Stimulated activated CD8-positive, alpha-beta memory T cell treated with anti-CD3 and anti-CD28 coated beads, Interleukin-4, amount 100 ng/mL, for 24 hours (primary cell): ENCODE measurements at places on chromosomes 12 and 14.

- no peak for DNase-seq
Observed at GRCh38 chr14:28661171-28661772, 105.3 kb upstream of the FOXG1 start.

DNA sequence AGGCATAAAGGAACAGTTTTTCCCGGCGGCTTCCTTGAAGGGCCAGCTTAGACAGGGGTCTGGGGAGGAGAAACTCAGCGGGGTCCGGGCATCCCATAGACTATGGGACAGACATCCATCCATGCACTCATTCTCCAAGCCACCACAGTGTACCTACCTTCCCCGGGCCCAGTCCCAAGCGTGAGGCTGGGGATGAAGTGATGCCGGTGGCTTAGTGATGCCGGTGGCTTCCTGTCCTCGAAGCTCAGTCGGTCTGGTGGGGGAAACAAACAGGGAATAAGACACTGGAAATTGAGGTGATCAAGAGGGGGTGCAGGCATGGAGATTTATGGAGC lies 421 bp downstream of the RTL1 start:
- DNase-seq: no peak

DNA sequence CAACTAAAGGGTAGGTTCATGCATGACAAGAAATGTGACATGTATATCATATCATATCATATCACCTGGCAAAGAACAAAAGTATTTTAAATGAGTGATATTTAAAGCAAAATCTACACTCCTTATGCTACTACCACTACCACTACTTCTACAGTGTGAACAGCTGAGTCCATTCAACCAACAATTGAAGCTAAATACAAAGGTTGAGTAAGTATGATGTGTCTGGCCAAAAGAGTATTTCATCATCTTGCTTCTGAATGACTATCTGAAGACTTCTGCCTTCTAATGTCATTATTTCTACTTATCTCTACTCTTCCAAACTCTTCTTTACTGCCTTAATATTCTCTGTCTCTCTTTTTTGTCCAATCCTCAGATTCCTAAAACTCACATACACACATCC lies 292.6 kb upstream of the CAND1 start:
- DNase-seq: no peak

- no peak for DNase-seq
Observed at GRCh38 chr12:26135010-26135420, 10.2 kb upstream of the BHLHE41 start.

- DNase-seq: no peak
Observed at GRCh38 chr12:108635997-108636808, 2.5 kb upstream of the SELPLG start.

- no peak for DNase-seq
Observed at GRCh38 chr14:100454437-100454836, 131.3 kb downstream of the SLC25A47 start.

DNA sequence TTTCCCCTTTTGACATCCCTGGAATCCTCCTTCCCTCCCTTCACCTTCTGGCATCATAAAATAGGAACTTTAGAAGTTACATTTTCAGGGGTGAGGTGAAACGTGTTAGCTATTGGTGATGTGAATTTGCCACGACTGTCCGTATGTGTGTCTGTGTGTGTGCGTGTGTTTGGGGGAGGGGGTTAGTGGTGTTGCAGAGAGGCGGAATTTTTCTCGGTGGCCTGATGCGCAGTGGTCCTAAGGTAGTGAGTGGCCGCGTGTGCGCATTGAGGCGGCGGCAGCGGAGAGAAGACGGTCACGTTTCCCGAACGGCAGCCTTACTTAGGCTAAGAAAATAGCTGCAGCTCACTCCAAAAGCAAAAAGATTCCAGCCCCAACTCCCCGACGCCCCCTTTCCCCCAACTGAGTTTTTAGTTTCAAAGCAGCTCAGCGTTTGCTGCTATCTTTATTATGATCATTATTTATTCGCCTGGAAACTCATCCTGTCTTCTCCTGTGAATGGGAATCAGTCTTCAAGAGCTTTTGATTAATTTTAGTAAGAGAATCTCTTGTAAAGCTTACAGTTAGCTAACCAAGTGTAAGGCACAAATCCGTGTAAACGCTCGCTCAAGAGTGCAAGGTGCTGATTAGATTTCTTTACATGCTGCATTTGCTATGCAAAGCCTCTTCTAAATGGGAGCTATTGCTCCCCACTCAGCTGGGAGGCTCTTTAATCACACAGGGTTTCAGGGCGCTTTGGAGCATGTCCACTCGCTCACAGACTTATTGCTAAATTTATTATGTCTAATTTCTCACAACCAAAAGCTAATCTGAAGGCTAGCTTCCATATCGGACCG lies 4.7 kb downstream of the FLRT2 start:
- no peak for DNase-seq

GRCh38 chr12:21026302-21026701 lies 104.7 kb upstream of the SLCO1B1 start:
- no peak for DNase-seq

DNA sequence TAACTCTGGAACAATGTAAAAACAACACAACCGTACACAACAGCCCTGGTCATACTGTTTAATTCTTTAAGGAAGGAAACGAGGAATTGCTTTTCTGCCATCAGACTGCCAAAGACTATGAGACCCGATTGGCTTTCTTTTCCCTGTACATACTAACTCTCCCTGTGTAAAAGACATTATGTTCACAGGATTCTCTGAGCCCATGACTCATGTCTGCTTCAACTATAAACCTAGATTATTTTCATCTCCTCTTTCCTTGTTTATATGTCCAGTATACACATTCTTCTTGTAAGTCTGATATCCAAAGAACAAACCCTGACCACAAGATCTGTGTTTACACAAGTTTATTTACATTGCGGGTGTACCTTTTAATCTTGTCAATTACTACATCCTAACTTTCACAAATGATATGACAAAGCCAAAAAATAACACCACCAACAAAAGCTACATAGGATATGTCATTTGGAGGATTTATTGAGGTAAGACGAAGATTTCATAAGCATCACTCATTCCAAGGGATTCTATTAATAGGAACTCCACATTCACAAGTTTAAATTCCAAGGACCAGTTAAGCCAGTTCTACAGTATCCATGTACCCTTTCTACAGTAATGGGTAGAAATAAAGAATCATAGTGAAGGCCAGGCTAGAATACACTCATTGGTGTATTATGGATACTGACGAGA lies 67.3 kb downstream of the STXBP6 start:
- DNase-seq: no peak

- DNase-seq: peak; percentile 30
Observed at GRCh38 chr12:53743266-53744129, 8.3 kb downstream of the CISTR start.

DNA sequence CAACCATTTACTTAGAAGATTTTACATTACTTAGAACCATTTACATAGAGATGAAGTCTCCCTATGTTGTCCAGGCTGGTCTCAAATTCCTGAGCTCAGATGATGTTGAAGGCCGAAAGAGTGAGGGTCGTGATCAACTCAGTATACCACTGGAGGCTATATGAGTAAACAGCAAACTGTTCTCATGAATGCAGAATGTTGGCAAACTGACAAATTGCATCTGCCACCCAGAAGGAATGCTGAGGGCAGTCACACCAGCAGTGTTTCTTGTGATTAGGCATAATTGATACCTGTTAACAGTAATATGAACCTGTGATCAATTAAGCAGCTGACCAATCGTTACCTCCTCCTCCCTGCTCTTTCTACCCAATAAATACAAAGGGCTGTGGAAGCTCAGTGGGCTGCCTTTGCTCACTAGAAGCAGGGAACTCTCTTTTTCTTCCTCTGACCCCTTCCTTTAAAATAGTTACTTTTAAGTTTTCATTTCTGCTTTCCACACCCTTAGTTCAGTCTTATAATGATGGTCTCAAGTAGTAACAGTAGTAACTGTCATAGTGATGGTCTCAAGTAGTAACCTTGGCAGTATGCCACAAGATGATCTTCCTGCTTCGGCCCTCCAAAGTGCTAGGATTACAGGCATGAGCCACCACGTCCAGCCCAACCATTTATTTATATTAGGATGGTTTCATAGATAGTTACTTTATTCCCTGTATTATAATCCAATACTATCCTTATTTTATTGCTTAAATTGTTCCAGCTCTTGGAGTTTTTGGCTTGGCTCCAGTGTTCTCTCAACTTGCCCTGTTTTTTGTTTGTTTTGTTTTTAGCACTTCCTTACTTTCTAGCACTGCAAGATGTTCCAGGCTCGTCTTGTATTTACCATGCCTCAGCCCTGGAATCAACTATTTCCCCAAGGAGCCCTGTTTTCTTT lies 25.8 kb downstream of the LIMA1 start:
- DNase-seq: no peak

DNA sequence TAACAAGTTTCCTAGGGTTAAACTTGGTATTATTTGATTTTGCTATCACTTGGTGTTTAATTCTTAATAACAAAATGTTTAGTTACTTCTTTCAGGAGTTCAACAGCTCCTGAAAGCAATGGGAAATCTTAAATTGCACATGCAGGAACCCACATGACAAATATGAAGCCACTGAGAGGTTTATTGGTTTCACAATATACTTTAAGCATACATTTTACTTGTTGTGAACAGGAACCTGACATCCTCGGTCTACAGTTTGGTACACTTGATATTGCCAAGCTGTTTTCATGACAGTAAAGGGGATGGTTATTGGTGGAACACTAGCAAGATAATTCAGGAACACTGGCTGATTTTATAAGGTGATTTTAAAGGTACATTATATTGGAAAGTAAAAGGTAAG lies 46.2 kb downstream of the SLC38A1 start:
- DNase-seq: no peak

DNA sequence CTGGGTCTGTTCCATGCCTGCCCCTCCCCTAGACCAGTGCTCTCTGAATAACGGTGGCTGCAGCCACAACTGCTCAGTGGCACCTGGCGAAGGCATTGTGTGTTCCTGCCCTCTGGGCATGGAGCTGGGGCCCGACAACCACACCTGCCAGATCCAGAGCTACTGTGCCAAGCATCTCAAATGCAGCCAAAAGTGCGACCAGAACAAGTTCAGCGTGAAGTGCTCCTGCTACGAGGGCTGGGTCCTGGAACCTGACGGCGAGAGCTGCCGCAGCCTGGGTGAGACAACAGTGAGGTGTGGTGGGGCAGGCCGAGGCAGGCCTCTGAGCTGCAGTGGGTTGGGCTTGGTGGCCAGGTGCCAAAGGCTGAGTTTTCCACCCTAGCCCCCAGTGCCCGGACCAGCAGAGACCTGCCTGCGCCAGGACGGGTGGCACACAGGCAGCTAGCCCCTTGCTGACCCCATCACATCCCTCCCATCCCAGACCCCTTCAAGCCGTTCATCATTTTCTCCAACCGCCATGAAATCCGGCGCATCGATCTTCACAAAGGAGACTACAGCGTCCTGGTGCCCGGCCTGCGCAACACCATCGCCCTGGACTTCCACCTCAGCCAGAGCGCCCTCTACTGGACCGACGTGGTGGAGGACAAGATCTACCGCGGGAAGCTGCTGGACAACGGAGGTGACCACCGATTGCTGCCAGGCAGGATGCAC lies 28.2 kb upstream of the LRP1-AS start:
- peak; percentile 22 for DNase-seq

GRCh38 chr12:114272605-114273004 lies 133.3 kb downstream of the TBX5 start:
- no peak for DNase-seq

DNA sequence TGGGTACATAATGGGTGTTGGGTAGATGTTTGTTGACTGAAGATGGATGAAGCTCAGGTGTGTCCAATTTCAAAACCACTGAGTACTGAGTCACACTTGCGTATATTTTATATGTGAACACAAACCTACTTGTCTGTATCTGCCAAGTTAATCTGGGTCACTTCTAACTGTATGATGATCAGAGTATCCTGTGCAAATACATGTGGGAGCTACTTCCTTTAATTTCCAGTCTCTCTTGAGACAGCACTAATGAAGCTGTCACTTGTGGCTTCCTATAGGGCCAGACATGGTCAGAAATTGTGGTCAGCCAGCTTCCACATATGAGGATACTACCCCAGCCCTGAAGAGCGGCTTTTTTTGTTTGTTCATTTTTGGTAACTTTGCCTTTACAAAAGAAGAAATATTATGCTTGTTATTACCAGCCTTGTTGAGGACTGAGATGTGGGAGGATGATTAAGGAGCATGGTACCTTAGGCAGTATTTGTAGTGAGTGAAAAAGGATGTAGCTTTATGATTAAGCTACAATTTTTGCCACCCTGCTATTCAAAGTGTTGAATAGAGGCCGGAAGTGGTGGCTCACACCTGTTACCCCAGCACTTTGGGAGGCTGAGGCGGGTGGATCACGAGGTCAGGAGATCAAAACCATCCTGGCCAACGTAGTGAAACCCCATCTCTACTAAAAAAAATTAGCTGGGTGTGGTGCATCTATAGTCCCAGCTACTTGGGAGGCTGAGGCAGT lies 32.4 kb downstream of the PLXNC1 start:
- DNase-seq: peak; percentile 3

GRCh38 chr12:76883151-76883550 lies 4.3 kb upstream of the CSRP2 start:
- DNase-seq: no peak

- DNase-seq: no peak
Observed at GRCh38 chr12:69476276-69477017, 6.3 kb downstream of the FRS2 start.

DNA sequence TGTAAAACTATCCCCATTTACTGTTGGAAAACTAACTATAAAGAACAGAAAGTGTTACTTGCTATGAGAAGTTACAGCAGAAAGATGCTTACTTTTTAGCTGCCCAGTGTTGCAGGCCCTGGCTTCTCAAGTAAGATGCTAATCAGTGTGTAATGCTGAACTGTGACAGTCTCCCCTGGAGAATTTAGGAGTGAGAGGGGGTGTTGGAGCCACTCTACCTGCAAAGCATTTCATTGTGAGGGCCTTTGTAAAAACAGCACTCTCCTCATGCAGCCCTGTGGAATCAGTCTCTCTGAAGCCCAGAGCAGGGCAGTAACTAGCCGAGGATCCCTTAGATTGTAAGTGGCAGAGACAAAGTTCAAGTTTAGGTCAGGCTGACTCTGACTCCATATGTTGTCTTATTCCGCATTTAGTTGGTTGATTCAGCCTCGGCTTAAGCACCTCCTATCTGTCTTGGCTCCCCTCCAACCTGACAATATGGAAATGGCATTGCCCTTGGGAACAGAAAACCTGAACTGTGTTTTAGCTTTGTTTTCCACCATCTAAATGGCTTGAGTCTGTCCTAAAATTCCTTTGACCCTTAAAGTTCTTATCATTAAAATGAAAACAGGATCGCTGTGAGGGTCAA lies 141.3 kb downstream of the PRKCH start:
- no peak for DNase-seq

GRCh38 chr12:31279390-31279924 lies 46.5 kb downstream of the SINHCAF start:
- no peak for DNase-seq

DNA sequence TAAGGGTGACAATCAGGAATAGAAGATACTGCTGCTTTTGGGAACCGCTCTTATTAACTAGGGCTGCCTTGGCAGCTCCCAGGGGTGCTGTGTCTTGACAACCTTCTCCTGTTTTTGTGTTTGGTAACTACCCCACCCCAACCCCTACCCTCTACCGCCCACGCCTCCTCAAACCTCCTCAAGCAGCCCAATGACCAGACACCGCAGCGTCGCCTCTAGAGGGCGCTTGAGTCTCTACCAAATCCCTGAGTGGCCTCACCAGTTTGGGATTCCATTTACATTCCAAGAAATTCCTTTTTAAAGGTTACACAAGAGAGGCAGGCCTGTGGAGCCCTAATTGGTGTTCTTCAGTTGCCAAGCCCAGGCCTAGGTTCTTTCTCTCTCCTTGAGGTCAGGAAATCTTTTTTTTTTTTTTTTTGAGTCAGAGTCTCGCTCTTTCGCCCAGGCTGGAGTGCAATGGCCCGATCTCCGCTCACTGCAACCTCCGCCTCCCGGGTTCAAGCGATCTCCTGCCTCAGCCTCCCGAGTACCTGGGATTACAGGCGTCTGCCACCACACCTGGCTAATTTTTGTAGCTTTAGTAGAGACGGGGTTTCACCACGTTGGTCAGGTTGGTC lies 72.4 kb upstream of the USP44 start:
- no peak for DNase-seq
